ENCODE measurements at places on chromosomes 13 and 19.

DNA sequence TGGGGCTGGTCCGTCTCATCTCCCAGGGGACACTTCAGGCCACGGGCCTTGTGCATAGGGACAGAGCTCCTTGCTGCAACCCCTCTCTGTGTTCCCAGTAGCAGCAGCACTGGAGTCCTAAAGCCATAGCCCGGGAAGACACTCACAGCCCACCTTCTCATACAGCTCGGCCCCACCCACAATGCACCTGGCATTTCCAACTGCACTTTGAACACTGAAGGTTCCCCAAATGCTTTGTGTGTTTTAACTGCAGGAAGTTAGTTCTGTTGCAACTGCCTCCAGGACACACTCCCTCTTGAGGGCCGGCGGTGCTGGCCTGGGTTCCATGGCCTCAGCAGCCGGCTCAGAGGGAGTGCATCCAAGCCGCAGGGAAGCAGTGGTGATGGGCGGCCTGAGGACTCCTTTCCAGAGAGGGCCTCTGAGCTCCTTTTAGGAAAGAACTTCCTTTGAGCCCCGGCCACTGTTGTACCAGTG lies 22.7 kb upstream of the TMEM255B start:
- DNase-seq: no peak

GRCh38 chr13:73421310-73421912 lies 362.6 kb downstream of the KLF5 start:
- DNase-seq: no peak

- no peak for DNase-seq
Observed at GRCh38 chr19:31943191-31943661, 402.2 kb upstream of the ZNF507 start.

DNA sequence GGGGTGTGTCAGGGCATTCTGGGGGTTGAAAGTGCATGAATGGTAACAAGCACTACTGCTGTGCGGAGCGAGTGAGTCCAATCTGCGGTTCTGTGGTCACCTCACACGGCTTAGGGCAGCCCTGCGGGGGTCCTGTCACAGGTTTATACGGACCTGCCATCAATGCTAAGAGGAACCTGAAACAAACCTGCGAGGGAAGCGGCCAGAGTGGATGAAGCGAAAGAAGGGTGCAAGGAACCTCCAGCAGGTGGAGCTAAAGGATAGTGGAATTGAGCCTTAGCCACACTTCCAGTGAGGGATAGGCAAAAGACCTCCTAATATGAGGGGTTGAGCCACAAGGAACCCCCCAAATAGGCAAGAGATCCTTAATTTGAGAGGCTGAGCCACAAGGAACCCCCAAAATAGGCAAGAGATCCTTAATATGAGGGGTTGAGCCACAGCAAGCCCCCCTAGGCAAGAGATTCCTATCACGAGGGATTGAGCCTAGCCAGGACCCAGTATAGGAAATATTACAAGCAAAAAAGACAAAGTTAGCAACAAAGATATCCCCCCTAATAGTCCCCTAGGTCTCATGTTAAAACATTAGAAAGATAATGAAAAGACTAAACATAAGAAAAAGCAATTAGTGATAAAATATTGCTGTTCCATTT lies 6.3 kb upstream of the ZNF69 start:
- DNase-seq: no peak

DNA sequence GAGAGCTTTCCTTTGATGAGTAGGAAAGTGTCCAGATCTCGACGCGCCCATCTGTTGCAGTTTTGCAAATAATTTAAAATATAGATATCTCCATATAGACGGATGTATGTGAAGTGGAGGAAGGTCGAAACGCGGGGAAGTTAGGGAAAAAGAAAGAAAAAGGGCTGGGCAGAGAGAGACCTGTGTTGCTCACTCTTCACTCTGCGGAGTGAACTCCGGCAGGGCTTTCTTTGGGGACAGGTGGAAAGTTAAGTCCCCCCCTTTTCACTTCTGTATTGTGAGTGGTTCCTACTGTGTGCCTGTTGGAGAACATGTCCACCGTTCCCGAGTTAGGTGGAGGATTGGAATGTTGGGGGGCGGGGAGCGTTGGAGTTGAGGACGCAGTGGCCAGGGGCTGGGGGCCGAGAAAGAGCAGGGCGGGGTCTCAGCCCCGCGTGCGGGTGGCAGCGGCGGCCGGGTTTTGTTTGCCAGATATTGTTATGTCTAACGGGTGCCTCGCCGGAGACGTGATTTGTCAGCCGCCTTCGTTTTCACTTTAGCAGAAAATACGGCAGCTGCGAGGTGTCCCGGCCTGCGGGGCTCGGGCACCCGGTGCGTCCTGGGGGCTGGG lies 145.1 kb upstream of the ZNF536 start:
- no peak for DNase-seq

- DNase-seq: no peak
Observed at GRCh38 chr19:53034948-53035675, 9.4 kb upstream of the ERVV-2 start.

DNA sequence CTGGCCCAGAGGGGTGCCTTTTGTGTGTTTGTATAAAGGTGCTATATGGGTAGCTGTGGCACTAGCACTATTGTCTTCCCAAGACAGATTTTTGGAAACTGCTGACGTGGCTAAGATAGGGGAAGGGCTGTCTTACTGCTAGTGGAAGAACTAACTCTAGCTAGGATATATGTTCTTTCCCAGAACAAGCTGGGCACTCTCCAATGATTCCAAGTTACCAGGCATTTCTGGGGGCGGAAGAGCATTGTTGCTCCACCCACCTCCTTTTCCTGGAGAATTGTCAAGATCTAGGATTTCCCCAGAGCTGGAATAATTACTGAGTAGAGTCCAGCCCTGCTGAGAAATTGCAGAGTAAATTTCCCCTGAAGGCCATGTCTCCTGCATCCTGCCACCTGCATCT lies 408.3 kb downstream of the KLF5 start:
- peak; percentile 1 for DNase-seq

DNA sequence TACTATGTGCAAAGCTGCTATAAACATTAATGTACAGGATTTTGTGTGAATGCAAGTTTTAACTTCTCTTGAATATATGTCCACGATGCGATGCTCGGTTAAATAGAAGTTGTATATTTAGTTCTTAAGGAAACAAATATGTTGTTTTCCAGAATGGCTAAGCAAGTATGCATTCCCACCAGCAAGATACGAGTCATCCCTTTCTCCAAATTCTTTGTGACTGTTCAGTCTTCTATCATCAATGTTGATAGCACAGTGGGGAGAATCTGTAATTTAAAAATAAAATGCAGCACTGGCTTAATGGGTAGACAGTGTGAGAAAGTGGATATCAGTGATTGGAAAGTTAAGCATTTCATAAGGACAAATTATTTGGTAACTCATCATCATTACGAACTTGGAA lies 1340.8 kb downstream of the PCDH9 start:
- DNase-seq: no peak

- DNase-seq: no peak
Observed at GRCh38 chr19:14475251-14476073, at the start of gene PTGER1. Gene PTGER1 (minus strand): TSS chr19:14475354. CDS start chr19:14474320, 1,034 bp downstream.

- DNase-seq: no peak
Observed at GRCh38 chr13:38850868-38851626, 139.6 kb downstream of the STOML3 start.

GRCh38 chr19:33286899-33287298 lies 15.4 kb downstream of the CEBPA start:
- DNase-seq: no peak

- no peak for DNase-seq
Observed at GRCh38 chr19:44644402-44645016, 799 bp downstream of the PVR start.

DNA sequence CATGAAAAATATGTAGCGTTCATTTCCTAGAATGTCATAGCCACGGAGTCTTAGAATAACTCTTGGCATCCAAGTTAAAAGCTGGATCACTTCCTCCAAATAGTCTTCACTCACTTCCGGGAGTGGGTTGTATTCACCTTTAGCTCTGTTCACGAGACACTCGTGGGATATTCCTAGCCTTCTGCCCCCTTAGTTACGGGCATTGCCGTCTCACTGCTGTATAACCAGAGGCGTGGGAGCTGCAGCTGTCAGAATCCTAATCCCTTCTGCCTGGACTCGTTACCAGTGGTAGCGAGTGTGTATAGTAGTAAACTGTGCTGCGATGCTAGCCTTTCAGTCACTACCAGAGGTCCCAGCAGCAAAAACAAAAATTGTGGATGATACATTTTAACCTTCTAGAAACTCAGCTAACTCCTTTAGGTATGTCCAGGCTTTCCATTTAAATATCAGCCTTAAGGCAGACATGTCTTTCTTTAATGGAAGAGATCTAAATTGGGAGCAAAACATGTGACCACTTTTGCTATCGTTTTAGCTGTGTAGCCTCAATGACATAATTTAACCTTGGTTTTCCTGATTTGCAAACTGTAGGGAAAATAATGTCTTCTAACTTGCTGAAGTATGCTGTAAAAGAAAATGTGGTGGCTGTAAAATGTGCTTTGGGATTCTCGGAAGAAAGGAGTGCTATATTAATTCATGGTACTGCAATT lies 34.1 kb downstream of the ERCC5 start:
- DNase-seq: no peak

Measured in stromal cell of bone marrow (primary cell).